ENCODE measurements at places on chromosomes 1 and 21.

DNA sequence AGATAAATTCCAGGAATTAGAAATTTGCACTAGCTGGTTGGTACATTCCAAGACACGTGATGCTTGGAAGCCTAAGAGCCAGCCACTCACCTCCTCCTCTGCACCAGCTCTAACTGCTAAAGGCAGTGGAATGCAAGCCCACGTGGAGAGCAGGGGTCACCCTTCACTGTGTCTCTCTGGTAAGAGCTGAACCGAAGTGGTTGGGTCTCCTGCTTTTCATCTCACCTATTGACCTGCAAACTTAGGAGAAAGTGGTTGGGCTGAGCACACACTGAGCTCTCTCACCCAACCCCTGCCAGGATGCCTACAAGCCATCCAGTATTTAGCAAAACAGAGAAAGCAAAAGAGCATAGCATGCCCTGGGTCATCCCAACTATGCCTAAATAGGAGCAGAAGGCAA lies 19.3 kb downstream of the HAO2 start:
- DNase-seq: no peak

GRCh38 chr1:229040630-229041358 lies 230.1 kb upstream of the RAB4A start:
- no peak for DNase-seq

DNA sequence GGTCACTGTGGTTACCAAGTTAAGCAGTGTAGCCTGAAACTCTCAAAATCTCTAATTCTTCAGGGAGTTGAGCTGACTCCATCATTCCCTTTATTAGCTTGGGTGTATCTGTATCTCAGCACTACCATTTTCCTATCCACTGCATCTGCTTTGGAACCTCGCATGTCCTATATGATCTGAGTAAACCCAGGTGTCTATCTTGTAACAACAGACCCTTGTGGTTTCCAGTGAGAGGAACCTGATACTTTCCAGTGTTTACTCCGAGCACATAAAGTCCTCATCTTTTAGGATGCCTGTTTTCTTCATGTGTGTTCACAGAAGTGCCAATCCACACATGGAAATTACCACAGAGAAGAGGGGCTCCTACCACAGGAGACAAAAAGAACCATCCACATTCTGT lies 650.4 kb downstream of the LMO4 start:
- DNase-seq: no peak

DNA sequence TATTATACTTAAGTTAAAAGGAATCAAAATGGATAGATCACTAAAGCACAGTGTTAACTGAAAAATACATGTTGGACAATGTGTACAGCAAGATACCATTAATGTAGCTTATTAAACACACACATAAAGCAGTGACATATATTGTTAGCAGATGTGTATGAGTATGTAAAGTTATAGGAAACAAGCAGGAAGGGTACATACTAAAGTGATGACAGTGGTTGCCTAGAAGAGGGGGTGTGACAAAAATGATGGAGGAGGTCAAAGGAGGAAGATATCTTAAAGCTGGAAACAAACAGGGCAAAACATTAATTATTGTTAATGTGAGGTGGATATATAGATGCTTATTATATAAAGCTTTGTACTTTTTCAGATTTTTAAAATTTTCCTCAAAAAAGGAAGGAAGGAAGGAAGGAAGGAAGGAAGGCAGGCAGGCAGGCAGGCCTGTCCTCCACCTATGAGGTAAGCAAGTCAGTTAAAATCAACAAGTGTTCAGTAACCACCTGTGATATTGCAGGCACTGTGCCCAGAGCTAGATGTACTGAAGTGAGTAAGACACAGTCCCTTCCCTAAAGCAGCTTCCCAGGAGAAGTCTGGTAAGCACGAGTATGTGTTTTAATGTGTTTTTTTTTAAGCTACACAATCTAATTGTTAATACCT lies 252.9 kb upstream of the NR5A2 start:
- no peak for DNase-seq

GRCh38 chr1:211783897-211784296 lies 46.7 kb downstream of the LPGAT1 start:
- DNase-seq: no peak

GRCh38 chr1:118335331-118335732 lies 150.3 kb upstream of the SPAG17 start:
- DNase-seq: no peak

- no peak for DNase-seq
These were observed 570.8 kb downstream of the LTN1 start for GRCh38 chr21:28421716-28422524.

DNA sequence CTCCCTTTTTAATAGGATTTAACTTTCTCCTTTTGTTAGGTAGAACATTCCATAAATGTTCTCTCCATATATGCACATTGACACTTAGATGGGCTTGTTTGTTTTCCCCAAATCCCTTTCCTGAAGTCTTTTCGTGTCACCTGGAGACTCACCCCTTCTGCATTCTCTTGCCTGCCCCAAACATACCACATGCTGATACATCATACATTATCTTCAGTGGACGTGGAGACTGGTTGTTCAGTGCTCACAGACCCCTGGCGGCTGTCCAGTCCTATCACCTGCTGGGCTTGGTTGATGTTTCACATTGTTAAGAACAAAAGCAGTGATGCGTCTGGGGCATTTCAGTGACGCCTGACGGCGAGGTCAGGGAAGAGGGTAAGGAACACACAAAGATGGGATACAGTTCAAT lies 22.2 kb downstream of the FMOD start:
- DNase-seq: no peak

GRCh38 chr21:33373451-33373850 lies 29.8 kb upstream of the IFNGR2 start:
- DNase-seq: no peak

- DNase-seq: no peak
These were observed 93.1 kb downstream of the DMRTB1 start for GRCh38 chr1:53552146-53552861.

DNA sequence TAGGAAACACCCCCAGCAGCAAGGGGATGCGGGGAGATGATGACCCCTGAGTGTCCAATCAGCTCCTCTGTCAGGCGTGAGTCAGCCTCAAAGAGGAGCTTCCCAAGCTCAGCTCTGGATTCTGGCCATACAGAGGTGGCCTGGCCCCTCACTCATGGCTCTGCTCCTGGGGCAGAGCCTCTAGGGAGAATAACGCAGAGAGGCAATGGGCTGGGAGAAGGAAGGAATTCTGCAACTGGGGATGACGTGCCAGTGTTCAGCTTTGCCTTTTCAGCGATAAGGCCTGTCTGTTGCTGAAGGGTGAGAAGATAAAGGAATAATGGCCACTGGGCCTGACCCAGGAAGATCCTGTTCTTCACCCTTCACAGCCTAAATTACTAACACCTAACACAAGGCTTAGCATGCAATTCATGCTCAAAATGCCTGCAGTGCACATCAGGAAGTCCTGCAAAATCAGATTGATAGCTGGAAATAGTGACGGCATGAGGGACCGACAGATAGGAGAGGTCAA lies 92.2 kb downstream of the TBX19 start:
- DNase-seq: no peak

GRCh38 chr1:61143821-61144424 lies 61.6 kb downstream of the NFIA start:
- no peak for DNase-seq

GRCh38 chr1:212166244-212166643 lies 119.0 kb upstream of the PPP2R5A start:
- no peak for DNase-seq

DNA sequence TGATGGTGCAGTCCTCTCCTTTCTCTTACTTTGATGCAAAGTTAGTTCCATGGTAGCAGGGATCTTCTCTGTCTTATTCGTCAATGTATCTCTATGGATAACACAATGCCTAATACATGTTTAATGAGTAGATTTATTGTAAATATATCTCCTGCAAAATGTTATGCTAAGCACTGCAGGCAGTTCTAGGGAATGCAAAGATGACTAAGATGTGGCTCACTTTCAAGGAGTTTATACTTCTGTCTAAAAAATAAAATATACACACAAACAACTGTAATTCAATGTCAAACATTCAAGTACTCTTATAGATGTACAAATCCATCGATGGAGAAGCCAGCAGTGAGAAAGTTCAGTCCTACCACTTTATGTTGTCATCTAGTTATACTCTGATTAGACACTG lies 194.3 kb downstream of the KCTD3 start:
- no peak for DNase-seq

GRCh38 chr1:18110598-18110939 lies 3.0 kb downstream of the IGSF21 start:
- no peak for DNase-seq

DNA sequence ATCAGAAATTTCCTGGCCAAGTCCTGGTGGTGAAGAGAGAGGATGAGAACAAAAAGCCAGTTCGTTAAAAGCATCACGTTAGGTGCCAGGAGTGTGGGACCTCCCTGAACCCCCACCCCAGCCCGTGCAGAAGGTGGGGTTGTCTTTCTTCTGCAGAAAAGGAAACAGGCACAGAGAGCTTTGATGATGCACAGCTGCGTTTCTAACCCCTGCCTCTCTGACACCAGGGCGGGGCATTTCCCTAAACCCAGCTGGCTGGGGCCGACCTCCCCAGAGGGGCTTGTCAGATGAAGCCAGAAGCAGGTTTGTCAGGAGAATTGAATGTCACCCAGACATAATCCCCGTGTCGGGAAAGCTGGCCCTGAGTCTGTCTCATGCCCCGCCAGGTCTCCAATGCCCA lies 189.3 kb upstream of the EDN2 start:
- DNase-seq: peak; percentile 19

DNA sequence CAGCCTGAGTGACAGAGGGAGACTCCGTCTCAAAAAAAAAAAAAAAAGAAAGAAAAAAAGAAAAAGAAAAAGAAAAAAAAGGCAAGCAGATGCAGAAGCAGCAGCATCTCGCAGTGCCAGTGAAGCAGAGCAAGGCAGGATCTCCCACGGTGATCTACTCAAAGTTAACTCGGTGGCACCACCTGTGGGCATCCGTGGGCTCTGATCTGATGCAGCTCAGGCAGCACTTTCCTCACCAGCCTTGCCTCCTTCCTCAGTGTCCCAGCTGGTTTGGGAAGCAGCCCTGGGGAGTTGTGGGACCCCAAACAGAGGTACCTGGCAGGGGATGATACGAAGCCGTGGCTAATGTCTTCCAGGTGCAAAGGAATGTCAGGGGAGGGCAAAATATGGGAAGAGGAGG lies 104.3 kb upstream of the KRTAP19-8 start:
- no peak for DNase-seq

- peak; percentile 73 for DNase-seq
These were observed at the start of gene KIF21B for GRCh38 chr1:201023517-201023902. KIF21B (minus strand) TSS chr1:201023714; CDS start chr1:201023383, 331 bp downstream.

DNA sequence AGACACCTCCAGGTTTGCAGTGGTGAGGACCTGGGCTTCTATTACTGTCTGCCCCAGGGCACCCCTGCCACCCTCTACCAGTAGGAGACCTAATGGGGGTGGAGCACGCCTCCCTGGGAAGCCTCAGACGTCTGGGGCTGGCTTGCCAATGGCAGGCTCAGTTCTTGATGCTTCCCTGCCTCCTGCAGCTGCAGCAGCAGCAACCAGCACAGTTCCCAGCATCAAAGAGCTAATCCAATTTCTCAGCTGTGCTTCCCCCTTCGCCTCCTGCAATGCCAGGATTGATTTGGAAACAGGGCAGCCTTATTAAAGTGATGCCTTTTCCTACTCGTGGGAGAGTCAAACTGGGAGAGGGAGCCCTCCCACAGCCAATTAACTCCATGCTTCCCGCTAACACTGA lies 8.2 kb downstream of the SYT2 start:
- DNase-seq: no peak

GRCh38 chr1:151373196-151373595 lies 691 bp upstream of the SELENBP1 start:
- no peak for DNase-seq
